ENCODE measurements at places on chromosomes 11 and 22.

DNA sequence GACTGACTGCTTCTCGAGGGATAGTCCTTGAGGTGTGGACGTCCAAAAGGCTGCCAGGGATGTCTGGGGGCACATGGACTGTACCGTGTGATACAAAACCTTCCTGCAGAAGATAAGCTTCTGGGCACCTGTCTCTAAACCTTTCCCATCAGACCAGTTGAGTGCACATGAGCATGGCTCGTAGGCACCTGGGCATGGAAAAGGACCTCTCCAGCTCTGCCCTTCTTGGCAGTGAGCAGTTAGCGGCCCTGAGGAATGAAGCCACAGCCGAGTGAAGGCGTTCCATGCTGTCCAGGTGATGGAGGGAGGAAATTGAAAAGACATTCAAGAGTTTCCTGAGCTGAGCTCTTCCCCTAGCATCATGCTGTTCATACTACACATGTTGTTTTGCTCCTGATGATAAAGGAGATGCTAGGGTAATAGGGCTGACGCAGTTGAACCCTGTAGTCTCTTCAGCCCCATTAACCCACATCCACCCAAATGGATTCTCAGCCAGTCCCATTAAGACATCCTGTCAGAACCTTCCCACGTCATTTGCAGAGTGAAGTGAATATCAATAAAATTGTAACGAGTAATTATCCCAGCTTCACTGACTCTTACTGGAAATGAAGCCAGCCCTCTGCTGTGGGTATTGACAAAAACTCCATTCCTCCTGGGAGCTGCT is 138.6 kb downstream of the KIRREL3 start:
- no peak for DNase-seq

DNA sequence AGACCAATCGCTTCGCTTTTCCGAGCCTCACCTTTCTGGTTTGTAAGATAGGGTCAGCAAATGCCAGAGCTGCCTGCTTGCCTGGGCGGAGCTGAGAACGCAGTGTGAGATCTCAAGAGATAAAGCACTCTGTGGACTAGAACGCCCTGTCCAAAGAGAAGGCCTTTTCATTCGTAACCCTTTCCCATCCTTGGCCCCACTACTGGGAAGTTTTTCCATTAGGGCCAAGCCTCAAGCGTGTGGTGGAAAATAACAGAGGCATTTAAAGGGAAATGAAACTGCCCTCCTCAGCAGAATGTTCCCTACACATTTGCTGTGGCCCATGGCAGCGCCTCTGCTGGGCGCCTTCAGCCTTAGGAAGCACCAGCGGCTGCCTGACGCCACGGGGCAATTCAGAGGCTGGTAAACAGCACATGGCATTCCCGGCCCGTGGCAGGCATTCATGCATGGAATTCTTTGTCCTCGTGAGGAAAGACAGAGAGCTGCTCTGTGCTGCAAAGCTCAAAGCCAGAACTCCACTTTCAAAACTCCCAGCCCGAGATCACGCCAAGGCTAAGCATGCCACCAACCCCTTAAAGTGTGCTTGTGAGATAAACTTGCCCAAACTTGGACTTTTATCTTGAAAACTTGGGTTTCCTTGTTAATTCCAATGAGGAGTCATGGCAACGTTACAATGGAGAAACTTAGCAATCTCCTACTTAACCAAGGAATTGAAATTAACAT is 38.1 kb downstream of the AHNAK start:
- DNase-seq: no peak

DNA sequence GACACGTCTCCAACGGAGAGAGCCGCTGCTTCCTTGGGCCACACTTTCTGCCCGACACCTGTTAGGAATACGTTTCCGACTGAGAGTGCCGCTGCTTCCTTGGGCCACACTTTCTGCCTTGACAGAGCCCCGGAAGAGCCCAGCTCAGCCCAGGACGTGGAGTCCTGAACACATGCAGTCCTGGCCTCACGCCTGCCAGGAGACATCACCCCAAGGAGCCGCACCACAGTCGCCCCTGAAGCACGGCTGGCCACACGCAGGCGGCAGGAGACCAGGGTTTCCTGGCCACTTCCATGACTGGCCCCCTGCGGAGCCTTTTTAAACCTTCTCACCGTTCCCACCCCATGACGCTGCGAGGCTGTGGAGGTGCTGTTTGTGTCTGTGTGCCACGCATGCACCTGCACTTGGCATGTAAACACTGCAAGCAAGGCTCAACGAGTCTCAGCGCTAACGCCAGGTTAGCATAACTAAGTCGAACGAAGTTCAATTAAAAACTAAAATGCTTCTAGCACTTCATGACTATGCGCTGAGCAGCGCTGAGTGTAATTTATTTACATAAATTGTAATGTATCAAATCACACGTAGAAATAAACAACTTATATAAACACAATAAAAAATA is 8.8 kb downstream of the TOLLIP start:
- DNase-seq: no peak

GRCh38 chr11:71352748-71353147 is 95.4 kb downstream of the DHCR7 start:
- no peak for DNase-seq

DNA sequence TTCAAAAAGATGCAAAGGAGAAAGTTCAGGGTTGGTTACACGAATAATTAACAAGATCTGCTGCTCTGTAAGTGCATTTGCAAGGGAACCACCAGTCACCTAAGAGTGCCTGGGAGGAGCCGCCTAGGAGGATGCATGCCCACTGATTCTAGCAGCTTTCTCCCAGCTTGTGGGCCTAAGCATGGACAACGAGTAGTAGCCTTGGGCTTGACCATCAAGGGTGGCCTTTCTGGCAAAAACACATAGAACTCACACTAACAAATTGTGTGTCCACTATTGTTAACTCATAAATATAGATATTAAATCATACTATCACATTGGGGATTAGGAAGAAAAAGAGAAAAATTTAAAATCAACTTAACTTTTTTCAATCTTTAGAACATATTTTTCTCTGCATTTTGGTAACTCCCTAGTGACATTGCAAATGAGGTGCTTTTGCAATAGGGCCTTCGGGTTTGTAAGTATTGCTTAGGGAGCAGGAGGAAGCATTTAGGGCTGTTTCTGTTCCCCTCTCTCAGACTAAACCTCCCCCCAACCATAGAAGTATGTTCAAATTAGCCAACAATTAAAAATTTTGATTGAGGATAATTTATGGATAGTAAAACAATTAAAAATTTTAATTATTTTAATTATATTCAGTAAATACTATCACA is 57.3 kb upstream of the CEP295 start:
- no peak for DNase-seq

DNA sequence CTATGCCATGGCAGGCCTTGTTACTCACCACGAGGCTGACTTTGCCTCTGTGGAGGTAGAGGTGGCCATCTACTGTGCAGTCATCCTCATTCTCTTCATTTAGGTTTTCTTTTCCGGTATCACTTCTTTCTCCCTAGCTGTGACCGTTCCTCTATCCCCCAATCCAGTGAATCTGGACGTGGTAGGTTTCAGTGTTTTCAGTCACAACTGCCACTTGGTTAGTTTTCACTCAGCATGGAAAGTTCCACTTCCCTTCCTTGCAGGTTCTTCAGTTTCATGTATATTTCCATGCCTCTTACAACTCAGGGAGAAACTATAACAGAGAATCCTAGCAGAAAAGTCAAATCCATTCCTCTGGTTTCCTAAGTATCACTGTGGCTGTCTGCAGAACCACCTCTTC is 1.9 kb downstream of the HPS4 start:
- no peak for DNase-seq

DNA sequence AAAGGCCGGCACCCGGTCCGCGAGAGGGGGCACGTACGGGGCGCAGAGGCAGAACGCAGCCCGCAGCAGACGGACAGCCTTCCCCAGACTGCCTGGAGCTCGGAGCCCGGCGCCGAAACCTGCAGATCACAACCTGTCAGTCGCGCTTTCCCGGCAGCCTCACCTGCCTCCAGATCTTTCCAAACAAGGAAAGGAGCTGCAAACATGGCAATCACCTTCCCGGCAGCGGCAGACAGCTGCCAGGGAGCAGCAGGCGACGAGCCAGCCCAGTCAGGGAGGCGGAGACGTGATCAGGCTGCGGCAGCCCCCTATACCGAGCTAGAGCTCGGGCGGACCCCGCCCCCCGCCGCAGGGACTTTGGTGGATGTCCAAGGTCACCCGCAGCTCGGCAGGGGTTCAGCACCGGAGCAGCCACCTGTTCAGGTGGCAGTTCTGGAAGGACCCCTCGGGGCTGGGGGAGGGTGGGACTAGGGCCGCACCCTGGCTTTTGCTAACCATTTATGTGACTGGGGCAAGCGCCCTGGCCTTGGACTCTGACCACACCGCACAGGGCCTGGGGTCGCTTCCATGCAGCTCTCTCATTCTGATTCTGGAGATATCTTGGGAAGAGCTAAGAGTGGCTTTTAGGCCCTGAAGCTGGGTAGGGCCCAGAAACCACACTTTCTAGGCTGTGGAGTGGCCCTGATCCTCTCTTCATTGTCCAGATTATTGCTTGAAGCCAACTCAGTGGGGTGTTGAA is 143.8 kb downstream of the NECTIN1 start:
- DNase-seq: no peak

GRCh38 chr11:134642206-134642605 is 230.2 kb upstream of the B3GAT1 start:
- DNase-seq: no peak

DNA sequence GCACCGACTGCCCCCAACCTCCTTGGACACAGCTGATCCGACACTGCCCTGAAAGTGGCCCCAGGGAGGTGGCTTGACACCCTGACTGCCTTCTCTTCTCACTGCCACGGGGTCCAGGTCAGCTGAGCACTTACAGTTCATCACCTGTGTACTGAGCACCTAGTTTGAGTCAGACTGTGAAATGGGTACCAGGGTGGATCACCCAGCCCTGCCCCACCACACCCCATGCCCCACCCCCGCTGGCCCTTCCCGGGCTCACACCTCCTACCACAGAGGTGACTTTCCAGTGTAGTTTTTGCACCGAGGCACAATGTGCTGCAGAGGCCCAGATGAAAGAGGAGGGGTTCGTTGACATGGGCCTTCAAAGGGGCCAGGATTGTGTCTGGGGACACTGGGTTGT is 59.5 kb downstream of the PRDM11 start:
- no peak for DNase-seq

GRCh38 chr11:124732230-124732629 is 7.5 kb upstream of the NRGN start:
- no peak for DNase-seq

GRCh38 chr22:21849489-21849888 is 18.0 kb downstream of the MAPK1 start:
- no peak for DNase-seq

GRCh38 chr22:29331658-29332300 is 16.3 kb upstream of the RASL10A start:
- no peak for DNase-seq

- no peak for DNase-seq
These were observed 623 bp downstream of the NDUFS8 start for GRCh38 chr11:68031144-68031464.

Measured in cerebellar nuclear complex (tissue), 1 donor.